ENCODE measurements at places on chromosomes 4 and X.
A peak's percentile ranks its signal among the peaks of the same experiment; 100 is the strongest.

- DNase-seq, result no peak
Measured at GRCh38 chr4:21699446-21699845, 249.1 kb downstream of the KCNIP4 start.

DNA sequence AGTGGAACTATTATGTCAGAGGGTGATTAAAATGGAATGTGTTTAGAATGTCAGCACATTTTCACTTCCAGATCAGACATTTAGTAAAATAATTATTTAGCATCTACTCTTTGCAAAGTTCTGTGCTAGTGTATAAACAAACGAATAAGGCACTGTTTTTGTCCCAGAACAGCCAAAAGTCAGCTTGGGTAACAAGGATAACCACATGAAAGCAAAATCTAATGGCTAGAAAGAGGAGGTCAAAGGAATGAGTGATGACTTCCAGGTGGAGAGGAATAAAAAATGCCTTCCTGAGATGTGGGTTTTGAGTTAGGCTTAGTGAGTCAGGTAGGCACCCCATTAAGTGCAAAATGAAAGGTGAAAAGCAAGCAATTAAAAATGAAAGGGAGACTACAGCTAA is 112.6 kb downstream of the ATP10D start:
- no peak for DNase-seq

DNA sequence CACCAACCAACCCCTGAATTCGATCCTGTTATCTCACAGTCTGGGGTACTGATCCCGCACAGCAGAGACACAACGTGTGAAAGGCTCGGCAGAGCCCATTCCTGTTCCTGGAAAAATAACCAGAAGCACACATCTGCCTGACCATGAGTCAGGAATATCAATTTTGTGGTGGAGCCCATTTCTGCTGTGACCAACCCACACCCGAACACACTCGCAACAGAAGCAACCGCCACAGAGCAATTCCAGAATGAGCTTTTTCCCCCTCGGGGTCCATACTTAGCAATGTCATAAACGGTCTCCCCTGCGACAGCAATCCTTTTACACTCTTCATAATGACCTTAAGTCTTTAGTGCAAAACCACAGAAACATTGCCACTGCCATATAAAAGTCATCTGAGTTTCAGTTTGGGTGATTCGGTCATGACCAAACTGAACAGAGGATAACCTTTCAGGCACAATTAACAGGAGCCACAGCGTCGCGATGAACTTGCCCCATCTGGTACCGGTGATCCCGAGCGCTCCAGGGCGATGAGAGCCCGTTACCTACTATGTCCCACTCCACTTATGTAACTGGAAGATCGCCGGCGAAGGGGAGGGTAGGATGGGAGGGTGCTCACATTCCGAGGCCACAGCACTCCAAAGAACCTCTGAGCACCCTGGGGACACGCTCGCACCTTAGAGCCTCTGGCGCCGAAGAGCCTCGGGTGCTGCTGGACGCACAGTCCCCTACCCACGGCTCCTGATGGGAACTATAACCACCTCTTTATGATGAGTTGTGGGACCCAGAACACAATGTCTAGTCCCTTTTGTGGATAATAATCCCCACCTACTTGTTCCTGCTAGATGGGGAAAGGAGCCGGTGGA is 1.1 kb downstream of the MECP2 start:
- DNase-seq, result peak; percentile 20

DNA sequence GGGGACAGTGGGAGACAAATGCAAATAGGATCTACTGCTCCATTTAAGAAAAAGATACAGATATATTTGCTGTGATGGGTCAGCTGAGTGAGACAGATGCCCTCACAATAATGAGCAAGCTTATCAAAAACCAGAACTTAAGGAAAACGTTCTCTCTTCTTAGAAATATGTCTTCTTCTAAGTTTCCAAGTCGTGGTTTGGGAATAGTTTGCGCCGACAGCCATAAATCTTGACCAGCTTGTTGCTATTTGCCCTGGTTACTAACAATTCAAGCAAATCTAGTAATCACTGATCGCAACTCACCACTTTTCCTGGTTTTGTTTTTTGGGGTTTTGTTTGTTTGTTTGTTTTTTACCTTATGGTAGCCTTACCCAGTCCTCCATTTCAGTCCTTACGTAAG is 67.6 kb upstream of the GUCY1A1 start:
- DNase-seq, result no peak

DNA sequence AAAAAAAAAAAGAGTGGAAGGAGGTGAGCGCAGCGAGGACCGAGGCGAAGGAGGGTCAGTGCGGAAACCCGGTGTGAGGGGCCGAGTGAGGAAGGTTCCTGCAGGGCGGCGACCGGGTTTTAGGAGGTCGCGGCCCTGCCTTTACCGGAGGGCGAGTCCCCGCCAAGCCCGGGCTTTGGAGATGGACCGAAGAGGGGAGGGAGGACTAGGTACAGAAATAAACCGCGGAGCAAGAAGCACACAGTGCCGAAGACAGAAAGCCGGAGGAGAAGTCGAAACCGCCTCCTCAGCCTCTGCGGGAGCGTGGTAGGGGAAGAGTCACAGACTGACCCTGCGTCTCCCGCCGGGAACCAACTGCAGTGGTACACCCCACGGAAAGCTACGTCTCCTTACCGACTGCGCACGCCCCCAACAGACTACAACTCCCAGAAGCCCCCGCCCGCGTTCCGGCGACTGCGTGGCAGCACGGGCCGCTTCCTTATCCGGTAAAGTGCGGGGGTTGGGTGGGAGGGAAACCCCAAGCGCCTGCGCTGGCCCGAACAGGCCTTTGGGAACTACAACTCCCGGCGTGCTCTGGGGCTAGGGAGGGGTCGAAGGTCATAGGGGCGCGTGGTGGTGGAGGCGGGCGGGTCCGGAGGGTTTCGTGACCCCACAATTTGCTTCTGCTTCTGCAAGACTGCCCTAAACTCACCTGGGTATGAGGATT is at the start of gene NFXL1:
Gene NFXL1, minus strand, starts transcription at position 364 of the 706 bp plus-strand sequence. CDS start 380 bp downstream, outside the sequence.
- peak; percentile 94 for DNase-seq

DNA sequence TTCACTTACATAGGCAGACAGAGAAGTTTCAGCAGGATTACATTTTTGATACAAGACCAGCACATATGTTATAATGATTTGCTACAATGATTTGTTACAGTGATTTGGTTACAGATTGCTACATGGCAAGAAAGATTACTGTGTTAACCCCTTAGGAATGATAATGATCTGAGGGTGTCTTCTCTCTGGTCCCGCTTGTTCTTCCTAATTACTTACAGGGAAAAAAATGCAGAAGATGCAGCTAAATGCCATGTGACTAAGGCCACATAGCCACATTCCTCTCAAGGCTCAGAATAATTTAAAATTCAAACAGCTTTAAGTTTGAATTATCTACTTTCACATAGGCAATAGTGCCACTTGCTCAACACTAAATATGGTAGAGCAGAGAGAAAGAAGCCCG is 9.7 kb upstream of the LAP3 start:
- DNase-seq, result no peak

DNA sequence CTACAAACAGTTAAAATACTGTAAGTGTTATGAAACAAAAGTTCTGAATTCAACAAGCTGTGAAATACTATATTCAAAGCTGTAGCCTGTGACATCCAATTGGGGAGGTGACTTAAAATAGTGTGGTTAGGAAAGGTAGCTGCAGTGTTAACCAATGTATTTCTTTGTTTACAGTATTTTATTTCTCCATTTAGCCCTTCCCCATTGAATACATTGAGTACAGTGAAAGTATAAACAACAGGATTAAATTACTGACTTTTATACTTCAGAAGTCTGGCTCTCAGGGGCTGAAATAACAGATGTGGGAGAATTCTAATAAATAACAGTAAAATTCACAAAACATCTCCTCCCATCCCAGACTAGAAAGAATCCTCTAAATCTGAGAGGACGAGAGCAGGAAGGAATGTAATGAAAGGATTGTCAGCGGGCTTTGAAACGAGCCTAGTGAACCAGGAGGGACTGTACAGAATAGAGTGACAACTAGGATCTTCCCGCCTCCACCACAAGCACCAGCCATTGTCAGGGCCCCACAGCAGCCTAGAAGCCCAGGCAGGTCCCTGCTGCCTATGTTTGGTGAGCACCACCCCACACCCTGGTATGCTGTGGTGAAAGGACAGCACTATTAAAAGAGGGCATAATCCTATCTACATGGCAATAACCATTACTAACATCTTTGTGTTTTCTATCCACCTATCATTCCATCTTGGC is 73.7 kb downstream of the SPCS3 start:
- DNase-seq, result no peak

DNA sequence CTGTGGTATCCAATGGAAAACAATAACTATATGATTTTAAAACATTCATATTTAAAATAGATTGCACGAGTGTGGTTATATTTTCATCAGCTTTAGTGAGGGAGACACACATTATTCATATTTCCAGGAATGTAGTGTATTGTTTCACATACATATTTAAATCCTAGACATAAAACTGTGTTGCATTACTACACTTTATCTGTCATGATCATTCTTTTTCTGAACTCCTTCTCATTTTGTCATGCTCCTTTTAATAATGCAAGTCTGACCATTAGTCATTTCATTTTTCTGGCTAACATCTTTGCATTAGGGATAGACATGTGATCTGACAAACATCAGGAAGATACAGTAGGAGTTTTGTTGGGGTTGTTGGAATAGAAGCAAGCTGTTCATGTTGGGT is 1382.7 kb downstream of the PCDH7 start:
- no peak for DNase-seq

DNA sequence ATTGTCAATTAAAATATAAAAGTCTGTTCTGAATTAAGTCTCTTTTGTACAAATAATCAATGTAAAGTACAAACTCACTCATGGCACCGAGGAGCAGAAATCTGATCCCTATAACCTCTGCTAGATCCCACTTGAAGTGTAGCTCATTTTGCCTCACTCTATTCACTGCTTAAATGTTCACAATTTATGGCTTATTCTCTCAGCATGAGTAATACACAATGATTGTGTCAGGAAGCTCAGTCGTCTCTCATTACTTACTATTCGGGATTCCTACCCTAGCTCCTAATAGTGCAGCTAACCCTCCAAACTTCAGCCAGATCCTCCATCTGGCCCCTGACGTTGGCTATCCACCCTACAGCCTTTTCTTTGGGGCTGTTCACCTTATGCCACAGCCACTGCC is 4.7 kb upstream of the AMMECR1 start:
- DNase-seq, result no peak

GRCh38 chr4:154998773-154999172 is 209.7 kb upstream of the NPY2R start:
- DNase-seq, result no peak

- DNase-seq, result no peak
Measured at GRCh38 chr4:113692809-113693411, 68.6 kb downstream of the CAMK2D start.

GRCh38 chr4:134529629-134530028 is 328.0 kb upstream of the PABPC4L start:
- DNase-seq, result no peak

DNA sequence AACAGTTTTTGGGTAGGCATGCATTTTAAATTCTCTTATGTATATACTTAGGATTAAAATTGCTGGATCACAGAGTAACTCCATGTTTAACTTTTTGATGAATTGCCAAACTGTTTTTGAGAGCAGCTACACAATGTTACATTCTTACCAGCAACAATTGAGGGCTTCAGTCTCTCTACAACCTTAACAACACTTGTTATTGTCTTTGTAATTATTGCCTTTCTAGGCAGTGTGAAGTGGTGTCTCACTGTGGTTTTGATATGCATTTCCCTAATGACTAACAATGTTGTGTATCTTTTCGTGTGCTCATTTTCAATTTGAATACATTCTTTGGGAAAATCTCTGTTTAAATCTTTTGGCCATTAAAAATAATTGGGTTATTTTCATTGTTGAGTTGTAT is 17.3 kb upstream of the F11 start:
- no peak for DNase-seq

GRCh38 chr4:7768736-7769135 is 170.9 kb downstream of the AFAP1 start:
- DNase-seq, result no peak

GRCh38 chrX:134167591-134168203 is 69.3 kb upstream of the CCDC160 start:
- no peak for DNase-seq

- no peak for DNase-seq
Measured at GRCh38 chrX:148938348-148938747, 437.9 kb downstream of the AFF2 start.

DNA sequence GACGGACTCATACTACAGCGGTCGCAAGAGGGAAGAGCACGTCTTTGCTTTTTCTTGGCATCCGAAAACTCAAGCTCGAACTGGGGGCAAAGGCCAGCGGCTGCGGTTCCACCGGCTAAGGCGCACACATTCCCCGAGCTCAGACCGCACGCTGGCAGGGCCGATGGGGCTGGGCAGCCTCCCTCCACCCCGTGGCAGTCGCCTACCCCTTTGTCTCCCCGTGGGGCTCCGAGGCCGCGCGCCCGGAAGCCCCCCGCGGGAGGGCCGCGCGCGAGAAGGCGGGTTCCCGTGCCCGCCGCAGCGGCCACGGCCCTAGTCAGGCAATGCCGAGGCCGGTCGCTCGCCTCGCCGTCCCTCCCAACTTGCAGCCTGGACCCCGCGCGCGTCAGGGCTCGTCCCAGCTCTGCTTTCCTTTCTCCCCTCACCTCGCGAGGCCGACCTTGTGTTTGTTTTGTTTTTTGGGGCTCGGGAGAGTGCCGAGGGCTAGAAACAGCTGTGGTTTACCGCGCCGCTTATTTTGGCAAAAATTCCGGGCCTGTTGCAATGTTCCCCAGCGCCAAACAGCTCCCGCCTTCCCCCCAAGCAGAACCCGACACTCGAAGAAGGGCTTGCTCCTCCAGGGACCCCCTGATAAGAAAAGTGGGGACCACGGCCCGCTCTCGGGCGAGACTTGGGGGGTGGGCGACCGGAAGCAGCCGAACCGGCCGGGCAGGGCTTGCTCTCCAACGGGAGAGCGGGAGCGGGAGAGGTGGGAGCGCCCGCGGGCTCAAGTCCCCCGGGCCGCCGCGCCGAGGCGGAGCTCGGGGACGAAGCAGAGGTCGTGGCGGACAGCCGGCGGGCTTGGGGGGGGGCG is 561 bp upstream of the N4BP2 start:
- DNase-seq, result peak; percentile 71

DNA sequence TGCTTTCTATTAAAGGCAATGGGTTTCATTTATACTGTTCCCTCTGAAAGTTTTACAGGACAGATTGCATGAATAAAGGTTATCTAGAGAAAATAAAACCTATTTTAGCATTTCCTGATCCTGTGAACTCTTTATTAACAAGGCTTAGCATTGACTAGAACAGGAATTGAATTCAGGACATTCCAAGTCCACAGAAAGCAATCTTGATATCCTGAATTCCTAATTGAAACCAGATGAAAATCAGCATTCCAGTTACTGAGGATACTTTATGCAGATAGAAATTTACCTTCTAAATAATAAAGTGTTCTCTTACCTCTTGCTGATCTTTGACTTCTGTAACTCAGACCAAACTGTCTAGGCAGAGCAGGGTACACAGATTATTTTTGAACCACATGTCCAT is 151.4 kb downstream of the ZNF518B start:
- no peak for DNase-seq

- no peak for DNase-seq
Measured at GRCh38 chr4:25246680-25247611, 13.1 kb downstream of the PI4K2B start.

- no peak for DNase-seq
Measured at GRCh38 chr4:154328030-154328429, 163.6 kb downstream of the DCHS2 start.

GRCh38 chr4:154489558-154490233 is 1.9 kb downstream of the DCHS2 start:
- no peak for DNase-seq

- DNase-seq, result no peak
Measured at GRCh38 chr4:152697284-152698088, 17.7 kb upstream of the TMEM154 start.

All from T-helper 2 cell treated with Interferon-gamma antibody and Interleukin-4, amounts not matched to agents 5 μg/mL and 100 μg/mL, for 36 hours (primary cell).